Endodermal cell (in vitro differentiated cells): ENCODE measurements at places on chromosomes 1 and 21. TPM values are rescaled to one million over a fixed set of nuclear protein-coding genes. Genes with fewer than 3 reads are reported as not detected.

RERE gene
- total RNA-seq: 144 and 179 TPM in 2 replicates

GRCh38 chr1:220914283-220915116 lies 35.3 kb downstream of the HLX start:
- no peak for DNase-seq

- peak; percentile 77 for DNase-seq
These were observed 11.3 kb downstream of the CDK18 start for GRCh38 chr1:205515781-205516253.

- DNase-seq: no peak
These were observed 359.0 kb upstream of the PTBP2 start for GRCh38 chr1:96362623-96363022.

AMY1B gene
- not detected in 3 replicates for total RNA-seq

DNA sequence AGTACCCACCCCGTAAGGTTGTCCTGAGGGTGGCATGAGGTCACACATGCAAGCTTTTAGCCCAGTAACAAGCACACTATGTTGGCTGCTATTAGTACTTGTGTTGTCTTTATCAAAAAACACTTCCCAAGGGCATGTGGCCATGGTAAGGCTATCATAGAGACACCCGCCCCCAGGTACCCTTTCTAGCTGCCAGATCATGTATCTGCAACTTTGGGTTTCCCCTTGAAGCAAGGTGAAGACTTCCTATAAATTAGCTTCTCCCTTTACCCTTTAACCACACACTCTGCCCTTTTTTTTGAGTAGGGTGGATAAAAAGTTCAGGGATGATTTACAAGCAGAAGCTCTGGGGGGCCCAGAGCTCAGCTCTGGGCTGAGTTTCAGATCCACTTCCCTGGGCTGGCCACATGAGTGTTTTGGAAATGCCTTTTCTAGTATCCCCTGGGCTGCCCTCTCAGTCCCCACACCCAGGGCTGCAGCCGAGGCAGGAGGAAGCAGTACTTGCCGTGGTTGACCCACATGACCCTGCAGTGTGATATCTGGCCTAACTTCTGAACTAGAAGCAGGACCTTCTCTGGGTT lies 2.0 kb downstream of the ZDHHC18 start:
- DNase-seq: no peak

DNA sequence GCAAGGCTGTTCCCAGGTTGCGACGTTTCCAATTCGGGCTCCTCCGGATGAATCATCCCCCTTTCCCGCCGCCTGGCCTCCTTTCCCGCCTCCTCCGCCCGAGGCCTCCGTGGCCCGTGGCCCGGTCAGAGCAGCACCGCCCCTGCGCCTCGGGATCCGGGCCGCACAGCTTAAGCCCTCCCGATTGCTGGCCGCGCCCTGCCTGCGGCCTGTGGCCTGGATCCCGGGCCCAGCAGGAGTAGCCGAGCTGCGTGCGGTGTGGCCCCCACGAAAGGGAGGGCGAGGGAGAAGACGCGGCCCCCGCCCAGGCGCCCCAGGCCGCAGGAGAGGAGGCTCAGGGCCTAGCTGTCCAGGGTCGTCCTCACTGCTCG lies 1.0 kb downstream of the TMEM200B start:
- DNase-seq: peak; percentile 82

ZNF695 gene
- total RNA-seq: 16.4 and 17.8 TPM in 2 replicates

DNA sequence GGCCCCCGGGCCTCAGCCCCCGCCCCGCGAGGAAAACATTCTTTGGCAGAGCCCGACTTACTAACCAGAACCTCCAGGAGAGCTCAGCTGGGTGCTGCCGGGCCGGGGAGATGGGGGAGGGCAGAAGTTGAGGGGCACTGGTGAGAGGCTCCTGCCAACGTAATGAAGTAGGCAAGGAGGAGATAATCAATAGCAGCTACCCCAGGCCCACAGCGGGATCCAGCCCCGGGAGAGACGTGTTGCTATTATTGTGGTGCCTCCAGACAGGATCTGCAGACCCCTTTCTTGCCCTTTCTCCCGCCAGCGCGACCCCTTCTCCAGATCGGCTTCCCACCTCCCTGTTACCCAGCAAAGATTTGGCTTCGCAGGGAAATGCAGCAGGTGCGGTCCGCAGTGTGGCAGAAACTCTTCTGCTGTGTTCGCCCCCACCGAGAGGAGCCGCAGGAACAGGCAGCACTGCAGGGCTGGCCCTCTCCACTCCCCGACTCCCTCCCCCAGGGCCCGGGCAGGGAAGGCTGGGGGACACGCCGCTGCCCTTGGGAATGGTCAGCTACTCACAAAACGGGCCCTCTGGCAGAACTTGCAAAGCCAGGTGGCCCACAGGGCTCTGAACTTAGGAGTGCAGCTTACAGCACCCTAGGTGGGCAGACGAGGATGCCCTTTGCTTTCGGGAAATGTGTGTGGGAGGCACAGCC lies 1.5 kb upstream of the KCNA2 start:
- peak; percentile 67 for DNase-seq

OR2T29 gene
- total RNA-seq: not detected in 3 replicates

GRCh38 chr1:80594013-80594412 lies 1206.7 kb upstream of the ADGRL2 start:
- DNase-seq: no peak

DNA sequence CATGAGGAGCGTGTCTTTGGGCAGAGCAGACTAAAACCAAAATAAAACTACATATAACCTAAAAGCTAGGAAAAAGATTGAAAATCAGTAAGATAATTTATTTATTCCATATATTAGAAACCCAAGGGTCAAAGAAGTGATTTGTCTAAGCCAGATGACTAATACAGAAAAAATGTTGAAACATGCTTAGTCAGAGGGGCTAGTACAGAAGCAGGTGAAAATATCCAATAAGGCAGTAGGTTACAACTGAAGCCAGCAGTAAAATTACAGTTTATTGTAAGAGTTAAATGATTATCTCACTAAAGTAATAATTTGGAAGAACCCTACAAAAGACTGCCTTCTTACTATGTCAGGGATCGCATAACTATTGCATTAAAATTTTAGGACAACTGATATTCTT lies 1190.9 kb upstream of the PRMT6 start:
- no peak for DNase-seq

FCER1G gene
- 0.69 to 0.72 TPM (median 0.70 TPM) in 3 replicates for total RNA-seq

CLCA4 gene
- total RNA-seq: not detected in 3 replicates

RIPPLY3 gene
- total RNA-seq: 27.5 to 31.1 TPM (median 28.0 TPM) in 3 replicates

ARHGEF2 gene
- 132 to 166 TPM (median 134 TPM) in 3 replicates for total RNA-seq

DNA sequence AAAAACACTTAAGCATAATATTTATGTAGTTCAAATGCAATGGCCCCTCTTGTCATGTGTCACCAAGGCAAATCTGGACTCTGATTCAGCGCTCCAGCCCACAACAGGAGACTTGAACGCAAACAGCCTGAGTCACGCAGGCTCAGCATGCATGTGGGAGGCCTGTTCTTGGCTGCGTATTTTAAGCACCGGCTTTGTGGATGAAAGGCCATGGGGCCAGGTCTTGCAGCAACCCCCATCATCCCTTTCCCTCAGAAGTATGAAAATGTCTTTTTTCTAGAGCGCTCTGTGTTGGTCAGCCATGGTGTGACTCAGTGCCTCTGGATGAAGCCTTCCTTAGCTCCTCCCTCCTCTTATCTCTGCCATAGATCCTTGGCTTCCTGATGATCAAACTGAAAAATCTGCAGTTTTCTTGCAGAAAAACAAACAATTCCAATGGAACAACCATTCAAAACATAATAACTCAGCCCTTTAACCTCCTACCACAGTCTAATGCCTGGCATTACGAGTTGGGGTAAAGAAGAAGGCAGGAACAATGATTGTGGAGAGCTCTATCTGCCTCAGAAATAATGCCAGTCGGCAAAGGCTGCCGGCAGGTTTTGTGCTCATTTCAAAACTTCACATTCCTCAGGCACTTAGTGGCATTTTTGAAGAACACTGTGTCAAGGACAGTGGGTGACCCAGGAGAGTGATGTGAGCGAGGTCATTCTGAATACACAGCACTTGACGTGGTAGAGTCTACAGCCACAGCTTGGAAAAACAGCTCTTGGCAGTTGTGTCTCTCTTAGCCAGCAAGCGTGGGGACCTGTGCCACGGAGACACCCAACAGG lies 167.5 kb downstream of the CLIC6 start:
- DNase-seq: peak; percentile 43

DNA sequence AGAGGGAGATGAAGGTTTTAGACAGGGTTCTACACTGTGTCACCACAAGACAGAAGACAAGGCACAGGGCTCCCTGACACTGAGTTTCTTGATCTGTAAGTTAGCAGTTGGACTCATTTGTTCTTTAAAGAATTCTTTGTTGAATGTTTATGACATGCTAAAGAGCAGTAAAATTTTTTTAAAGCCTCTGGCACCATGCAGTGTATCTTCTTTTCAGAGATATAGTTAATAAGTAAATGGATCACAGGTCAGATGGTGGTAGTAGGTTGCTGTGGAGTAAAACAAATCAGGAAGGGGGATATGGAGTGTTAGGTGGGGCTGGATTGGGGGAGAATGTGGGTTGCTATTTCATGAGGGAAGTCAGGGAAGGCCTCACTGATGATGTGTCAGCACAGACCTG lies 2.0 kb downstream of the CLCA4 start:
- no peak for DNase-seq
